Activated CD8-positive, alpha-beta T cell treated with anti-CD3 and anti-CD28 coated beads for 36 hours (primary cell): ENCODE measurements at places on chromosomes 2 and 18.

DNA sequence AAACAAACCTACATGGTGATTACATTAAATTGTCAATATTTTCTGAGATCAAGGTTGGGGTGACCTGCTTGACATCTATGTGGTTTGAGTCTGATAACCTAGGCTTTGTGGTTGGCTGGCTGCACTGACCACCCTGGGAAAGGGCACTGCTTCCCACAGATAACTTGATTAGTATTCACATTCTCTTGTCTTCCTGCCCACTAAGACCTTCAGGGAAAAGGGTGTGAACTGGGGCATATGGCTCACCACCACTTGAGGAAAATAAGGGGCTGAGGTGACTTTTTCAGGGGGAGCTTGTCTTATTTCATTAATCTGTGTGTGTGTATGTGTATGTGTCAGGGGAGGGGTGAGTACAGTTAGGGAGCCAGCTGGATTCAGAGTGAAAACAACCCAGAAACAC, 1.5 kb downstream of the SMYD1 start:
- DNase-seq, result no peak

DNA sequence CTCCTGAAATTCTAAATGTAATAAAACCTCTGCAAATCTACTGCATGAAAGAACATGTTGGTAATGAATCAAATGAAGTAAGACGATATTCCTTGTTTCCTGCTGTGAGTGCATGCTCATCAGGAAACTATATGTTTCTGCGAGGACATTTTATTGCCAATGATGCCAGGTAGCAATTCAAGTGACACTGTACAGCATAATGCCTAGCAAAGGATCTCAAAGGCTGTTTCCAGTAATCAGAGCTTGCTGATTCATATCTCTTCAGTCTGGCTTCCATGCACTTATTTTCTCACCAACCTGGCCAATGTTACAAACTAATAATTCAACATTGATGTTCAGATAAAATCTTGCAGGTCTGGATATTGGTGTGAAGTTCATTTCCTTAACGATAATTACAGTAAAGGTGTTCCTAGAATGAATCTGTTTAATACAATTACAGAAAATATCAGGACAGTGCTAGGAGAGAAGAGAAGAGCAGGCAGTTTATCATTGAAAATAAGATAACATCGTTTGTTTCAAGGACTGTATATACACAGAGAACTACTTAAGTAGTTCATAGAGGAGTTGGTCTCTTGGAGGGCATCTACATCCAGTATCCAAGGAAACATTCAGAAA, 568.5 kb upstream of the SOX11 start:
- no peak for DNase-seq

GRCh38 chr2:152814475-152815030, 96.1 kb downstream of the ARL6IP6 start:
- no peak for DNase-seq

- no peak for DNase-seq
These were observed 210.3 kb downstream of the ZRANB3 start for GRCh38 chr2:135320465-135321355.

- DNase-seq, result peak; percentile 64
These were observed 90.9 kb upstream of the SMAD7 start for GRCh38 chr18:49041435-49042245.

DNA sequence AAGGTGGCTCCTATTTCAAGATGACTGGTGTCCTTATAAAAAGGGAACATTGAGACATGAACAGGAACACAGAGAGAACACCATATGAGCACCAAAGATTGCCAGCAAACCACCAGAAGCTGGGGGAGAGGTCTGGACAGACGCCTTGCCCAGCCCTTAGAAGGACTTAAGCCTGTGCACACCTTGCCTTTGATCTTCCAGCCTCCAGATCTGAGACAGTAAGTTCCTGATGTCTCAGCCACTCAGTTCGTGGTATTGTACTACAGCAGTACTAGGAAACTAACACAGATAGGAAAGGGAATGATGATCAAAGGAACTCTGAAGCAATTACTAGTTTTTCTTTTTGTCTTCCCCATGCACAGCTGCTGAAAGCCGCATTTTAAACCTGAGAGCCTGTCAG, 137.3 kb upstream of the FHL2 start:
- no peak for DNase-seq

DNA sequence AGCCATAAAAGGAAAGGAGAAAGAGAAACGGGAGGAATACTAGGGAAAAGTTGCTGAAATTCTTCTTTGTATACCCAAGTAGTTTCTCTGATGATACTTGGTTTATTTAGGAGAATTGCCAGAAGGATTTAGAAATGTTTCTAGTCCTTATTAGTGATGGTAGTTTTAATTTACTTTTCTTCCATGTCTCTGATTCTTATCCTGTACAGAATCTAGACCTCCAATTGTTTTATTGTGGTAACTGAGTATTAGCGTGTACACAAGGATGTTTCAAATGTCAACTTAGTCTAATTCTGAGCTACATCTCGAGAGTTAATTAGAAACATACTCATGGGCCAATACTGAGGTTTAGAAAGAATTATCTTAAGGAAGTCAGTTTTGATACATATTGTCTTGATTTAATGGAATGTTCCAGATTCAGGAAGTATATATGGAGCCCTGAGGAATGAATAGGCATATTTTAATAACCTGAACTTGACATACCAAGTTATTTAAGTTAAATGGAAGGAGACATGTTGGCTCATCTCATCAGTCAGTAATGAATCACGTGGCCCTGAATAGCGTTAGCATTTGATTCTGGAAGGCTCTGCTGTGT, 219.6 kb downstream of the LTBP1 start:
- DNase-seq, result no peak

DNA sequence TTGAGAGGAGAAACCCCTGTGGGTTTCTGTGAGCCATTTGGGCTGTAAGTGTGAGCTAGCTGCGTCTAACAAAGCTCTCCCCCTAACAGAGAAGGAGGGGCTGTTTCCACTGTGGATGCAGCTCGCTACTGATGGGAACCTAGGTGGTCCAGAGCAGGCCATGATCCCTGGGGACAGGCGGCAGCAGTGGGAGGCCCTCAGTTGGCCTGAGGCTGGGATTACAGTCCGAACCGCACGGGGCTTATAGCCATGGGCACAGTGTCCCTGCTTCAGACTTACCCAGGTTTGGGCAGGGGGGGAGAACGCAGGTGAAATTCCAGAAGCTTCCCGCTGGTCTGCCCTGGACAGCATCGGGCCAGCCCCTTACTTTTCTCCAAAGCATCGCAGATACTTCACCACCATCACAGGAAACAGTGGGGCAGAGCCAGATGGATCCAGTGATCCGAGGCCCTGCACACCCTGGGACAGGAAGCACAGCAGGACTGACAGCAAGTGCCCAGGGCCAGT, 139.4 kb downstream of the SEPTIN10 start:
- no peak for DNase-seq

DNA sequence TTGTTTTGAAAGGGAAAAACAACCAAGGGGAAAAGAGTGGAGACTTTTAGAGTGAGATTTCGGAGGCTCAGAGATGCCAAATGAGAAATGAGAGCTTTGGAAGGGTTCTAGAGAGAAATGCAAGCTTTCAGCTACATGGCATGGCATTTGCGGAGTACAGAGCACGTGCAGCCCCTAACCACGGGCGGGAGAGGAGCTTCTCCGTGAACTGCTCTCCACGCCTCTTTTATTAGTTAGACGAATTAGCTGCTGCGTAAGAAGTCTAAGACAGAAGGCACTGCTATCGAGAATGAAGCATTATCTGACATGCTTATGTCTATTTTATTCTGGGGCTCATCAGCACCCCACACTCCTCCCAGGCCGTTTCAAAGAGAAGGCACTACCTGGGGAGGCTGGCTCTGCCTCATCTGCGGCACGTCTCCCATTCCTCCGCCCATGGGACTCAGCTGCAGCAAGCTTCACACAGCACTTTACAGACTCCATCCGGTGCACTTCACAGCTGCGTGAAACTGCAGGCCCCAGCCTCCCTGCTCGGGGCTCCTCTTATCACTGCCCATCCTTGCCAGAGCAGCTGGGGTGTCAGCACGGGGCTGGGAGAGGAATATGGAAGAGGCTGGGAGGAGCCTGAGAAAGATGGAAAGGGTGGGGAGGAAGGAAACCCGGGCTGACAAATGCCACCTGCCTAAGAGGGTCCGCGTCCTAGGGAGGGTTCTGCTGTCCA, 207.3 kb upstream of the APCDD1 start:
- DNase-seq, result no peak

- peak; percentile 79 for DNase-seq
These were observed 1.1 kb downstream of the COLEC11 start for GRCh38 chr2:3595985-3596384.

DNA sequence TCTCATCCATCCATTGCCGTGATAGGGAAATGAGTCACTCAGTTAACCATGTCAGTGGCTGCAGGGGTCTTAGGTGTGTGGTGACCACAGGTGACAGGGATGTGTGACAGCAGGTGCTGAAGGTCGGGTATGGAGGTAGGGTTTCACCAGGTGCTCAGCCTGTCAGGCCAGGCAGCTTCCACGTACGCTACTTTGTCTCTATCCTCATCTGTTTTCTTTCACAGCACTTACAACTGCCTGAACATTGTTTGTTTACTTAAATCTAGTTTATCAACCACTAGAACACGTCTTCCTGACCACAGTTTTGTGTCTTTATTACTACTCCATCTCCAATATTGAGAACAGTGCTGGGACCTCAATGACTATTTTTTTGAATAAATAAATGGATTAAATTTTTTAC, 11.4 kb upstream of the UXS1 start:
- no peak for DNase-seq

DNA sequence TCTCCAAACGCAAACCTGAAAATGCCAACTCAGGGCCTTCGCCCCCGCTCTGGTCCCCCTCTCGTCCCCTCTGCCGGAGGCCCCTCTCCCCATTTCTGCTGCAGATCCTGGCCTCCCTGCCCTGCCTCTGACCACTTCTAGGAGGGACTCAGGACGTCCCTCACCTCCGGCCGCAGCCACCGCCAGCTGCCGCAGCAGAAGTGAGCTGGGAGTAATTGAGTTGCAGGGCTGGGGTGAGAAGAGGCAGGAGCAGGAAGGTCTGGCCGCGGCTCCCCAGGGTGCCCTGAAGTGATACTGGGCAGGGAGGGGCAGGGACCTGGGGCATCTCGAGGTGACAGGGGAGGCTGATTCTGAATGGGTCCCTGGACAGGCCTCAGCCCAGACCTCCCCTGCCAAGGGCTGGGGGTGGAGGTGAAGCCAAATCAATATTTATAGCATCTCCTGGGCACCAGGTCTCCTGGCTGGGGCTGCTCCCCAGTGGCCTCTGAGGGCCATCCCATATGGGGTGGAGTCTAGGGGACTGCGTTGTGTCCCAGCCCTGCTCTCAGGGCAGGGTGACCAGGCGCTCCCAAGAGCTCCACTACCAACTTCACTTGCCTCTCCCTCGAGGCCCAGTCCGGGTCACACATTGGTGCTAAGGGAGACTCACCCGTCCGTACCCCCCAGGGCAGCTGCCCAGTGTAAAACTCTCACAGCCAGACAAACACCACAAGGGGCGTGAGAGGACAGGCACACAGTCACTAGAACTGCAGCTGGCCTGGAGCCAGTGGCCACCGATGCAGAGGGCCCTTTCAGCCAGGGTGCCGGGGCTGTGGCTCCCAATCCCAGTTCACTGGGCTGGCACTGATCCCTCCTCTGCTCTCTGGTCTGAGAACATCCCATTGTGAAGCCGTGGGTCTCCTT, 33.0 kb downstream of the KCNIP3 start:
- no peak for DNase-seq

DNA sequence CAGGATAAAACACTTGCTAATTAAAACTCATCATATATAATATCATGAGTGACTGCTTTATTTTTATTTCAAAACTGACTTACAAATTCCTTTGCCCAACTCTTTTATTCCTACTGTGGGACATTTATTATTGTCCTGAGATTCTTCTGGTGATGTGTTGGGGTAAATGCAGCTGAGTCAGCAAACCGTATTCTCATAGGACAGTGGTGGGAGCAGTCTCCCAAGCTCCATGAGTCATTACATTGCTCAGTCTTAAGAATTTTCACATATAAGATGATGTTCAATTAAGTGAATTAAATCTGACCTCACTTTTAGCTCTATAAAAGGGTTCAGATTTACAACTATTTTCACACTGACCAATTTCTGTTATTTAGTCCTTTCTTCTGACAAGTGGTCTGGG, 1530.7 kb downstream of the LRP1B start:
- DNase-seq, result no peak

DNA sequence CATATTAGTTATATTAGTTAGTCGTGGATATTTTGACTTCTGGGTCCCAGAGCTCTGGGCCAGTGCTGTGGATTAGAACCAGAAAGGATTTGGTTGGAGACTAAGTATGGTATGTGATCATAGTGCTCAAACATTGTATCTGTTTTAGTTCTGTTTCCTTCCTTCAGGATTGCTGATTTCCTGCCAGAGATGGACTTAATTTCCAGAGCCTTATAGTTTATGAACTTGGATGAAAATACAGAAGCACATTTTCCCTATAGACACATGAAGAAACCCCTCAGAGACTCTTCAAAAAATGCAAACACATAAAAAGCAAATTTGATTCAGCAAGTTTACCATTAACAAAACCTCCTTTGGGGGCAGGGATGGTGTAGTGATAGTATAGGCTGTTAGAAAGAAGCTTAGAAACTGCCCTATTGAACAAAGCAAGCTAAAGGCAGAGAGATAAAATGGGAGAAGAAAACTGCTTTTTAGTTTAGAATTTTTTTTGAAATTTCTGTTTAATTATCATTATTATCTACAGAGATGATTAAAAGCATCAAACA, 88.7 kb upstream of the EFEMP1 start:
- no peak for DNase-seq

DNA sequence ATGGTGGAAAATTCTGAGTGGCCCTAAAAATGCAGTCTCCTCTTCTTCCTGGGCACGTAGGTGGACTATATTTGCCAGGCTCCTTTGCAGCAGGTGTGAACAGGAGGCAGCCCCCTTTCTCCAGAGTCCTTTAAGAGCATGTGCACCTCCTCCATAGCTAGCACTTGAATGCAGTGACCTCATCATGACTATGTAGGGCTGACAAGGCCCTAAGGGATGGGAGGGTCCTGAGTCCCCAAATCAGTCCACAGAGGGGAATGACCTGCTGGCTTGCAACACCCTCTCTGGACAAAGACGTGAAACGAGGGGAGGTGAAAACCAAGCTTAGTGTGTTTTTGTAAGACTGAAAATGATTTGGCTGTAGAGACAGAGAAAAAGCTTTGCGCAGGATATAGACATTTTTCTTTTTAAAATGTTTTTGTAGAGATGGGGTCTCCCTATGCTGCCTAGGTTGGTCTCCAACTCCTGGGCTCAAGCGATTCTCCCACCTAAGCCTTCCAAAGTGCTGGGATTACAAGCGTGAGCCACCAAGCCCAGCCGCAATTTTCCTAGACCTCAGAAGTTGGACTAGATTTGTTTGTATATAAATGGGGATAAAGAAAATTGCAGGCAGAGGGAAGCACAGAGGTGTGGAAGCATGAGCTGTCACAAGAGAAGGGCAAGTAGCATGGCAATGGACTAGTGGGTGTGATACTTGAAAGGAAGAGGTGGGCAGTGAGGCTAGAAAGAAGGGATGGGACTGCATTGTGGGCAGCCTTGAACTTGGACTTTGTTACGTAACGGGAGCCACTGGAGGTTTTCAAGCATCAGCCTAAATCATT, 28.8 kb downstream of the LONRF2 start:
- DNase-seq, result no peak

- DNase-seq, result no peak
These were observed 38.0 kb downstream of the STEAP3 start for GRCh38 chr2:119261493-119262225.
